CD4-positive, alpha-beta T cell treated with Interleukin-17A for 1 hour (primary cell): ENCODE measurements at places on chromosomes 6 and 20.
A peak's percentile ranks its signal among the peaks of the same experiment; 100 is the strongest.

DNA sequence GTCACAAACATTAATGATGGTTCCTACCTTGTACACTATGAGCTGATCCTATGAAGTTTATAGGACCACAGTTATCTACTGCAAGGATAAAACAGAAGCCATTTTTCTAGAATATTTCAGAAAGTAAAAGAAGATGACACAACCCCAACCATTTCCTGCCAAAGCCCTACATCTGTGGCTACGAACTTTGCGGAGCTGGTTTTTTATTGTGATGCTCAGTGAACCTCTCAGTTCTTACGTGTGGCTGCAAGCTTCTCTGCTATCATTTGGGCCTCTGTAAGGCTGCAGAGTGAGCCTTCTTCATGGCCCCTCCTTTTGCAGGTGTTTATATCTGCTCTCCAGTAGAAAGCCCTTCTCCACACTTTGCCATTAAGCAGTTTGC lies 17.8 kb upstream of the TAGAP start:
- peak; percentile 82 for DNase-seq

DNA sequence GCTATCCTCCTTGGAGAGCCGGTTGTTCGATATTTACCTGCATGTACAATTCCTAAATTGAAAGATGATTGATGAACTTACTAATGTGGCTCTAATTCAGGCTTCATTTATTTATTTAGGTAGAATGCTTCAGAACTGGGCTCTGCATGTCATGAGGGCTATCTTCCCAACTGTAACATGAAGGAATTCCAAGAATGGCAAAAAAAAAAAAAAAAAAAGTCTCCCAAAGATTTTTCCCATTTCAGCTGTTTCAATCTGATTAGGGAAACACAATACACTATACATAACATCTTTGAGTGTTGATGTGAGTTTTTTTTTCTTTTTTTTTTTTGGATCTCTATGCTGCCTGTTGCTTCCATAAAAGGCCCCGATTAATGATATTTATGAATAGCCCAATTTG lies 120.1 kb upstream of the SHLD1 start:
- DNase-seq = no peak

- DNase-seq = no peak
These were observed 670.9 kb downstream of the QKI start for GRCh38 chr6:164085091-164086075.

- no peak for DNase-seq
These were observed 158.0 kb downstream of the UTRN start for GRCh38 chr6:144443157-144443556.

DNA sequence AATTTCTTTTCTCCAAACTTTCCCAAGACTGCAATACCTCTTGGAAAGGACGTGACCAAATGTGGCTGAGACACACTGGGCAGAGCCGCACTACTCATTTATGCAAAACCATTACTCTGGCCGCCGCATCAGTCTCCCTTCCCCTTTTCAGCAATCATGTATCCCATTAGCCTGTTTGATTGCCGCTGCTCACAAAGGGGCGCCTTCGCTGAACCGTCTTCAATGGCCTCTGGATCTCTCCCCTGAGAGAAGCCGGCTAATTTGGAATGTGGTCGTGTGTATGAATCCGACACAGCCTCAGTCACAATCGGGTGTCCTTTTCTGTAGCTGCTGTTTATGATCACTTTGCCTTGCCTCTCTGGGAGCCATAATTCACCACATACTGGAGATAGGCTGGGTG lies 361.1 kb downstream of the ZFAND3 start:
- no peak for DNase-seq

- no peak for DNase-seq
These were observed 21.5 kb downstream of the ACSS1 start for GRCh38 chr20:25036331-25036936.

- no peak for DNase-seq
These were observed 8.0 kb upstream of the RBCK1 start for GRCh38 chr20:400128-400453.

DNA sequence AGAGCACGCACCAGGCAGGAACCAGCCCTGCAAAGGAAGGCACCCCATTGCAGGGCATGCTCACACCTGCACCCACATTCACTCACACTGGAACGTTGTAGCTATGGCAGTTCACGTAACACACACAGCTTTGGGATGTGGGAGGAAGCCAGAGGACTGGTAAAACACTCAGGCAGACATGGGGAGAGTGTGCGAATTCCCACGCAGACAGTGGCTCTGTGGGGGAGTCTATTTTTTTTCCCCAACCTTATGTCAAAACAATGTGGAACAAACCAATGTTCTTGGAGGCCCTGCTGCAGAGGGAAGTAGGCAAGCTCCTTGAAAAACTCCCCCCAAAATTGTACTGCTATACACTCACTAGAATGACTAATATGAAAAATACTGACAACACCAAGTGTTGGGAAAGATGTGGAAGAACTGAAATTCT lies 91.0 kb downstream of the PPP1R14C start:
- DNase-seq = no peak

DNA sequence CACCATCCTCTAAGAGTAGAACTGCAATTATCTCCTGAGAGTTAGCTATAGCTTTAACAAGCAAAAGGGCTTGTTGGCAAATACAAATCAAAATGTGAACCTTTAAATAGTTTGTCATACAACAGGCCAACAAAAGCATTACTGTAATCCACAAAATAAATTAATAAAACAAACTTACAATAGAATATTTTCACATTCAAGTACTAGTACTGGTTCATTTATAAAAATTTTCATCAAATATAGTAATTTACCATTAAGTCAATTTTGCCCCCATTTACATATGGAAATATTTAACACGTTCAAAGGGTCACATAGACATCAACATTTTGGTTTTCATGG lies 9.4 kb downstream of the RBM39 start:
- no peak for DNase-seq

DNA sequence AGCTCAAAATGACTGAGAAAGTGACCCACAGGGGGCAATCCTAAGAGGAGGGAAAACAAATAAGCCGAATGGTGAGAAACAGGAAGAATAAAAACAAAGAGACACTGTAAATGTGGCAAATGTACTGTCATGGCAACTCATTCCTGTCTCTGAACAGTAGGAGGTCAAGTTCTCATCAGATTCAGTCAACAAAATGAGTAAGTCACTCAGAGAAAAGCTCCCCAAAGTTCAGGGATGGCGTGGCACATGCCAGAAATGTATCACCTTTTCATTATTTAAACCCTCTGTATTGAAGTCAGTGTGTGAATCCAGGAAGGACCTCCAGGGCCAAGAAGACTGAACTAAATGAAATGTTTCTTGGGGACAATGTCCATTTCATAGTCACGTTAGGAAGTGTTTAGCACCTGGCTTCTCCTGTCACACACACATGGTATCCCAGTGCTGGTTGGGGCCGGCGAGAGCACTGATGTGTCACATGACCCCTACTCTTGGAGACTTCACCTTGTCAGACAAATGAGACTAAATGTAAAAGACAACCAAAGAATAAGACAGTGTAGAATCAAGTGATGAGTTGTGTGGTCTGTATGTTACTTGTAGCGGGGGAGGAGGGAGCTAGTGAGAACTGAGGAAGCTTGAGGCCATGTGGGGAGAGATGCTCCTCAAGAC lies 20.7 kb downstream of the CNR1 start:
- DNase-seq = no peak

DNA sequence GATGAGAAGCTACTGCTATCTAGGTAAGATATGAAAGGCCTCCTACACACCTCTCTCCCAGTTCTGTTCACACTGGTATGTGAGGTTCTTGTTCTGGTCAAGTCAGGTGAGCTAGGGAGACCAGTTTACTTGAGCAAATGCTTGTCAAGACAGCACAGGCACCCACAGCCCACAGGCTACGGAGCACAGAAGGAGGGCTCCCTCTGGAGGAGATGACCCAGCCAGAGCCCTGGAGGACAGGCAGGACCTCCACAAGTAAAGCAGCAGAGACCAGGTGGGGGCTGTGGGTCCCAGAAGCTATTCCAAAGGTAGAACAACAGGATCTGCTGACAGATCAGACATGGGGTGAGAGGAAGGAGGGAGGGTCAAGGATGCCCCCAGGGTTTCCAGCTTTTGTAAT lies 13.2 kb downstream of the MMP24OS start:
- DNase-seq = no peak

DNA sequence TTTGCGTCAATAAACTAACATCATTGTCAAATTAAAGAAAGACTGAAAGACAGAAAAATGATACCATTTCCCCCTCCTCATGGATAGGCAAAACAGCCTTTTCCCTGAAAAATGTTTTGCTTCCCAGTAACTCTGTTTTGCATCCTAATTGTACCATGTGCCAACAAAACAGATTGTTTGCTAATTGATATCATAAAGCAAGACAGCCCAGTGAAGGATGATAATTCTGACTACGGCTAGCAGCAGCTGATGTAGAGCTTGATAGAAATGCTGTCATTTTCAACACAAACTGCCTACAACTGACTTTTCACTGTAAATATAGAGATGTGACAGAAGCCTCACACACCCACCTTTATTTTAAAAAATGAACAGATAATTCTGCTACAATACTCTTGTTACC lies 1061.6 kb downstream of the HACE1 start:
- no peak for DNase-seq
